Adipocyte (in vitro differentiated cells): ENCODE measurements at places on chromosomes 12 and 14.

GRCh38 chr12:113500782-113501311 lies 29.2 kb upstream of the LHX5 start:
- DNase-seq, result no peak

DNA sequence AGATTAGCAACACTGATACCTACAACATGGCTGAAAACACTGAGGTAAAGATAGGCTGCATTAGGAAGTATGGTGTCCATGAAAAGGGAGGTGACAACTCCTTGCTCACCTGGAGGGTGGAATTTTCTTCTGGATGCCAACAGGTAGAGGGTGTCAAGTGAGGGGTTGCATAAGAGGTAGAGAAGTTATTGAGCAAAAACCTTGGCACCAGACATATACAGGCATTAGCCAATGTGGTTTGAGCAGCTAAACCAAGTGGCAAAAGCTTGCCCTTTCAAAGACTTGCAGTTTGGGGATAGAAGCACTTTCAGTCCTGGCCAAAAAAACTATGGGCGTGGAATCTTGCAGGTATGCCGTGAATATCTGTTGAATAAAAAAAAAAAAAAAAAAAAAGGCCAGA lies 3.8 kb downstream of the RITA1 start:
- DNase-seq, result no peak

- DNase-seq, result no peak
Observed at GRCh38 chr14:101495827-101496775, 65.2 kb upstream of the DIO3 start.

DNA sequence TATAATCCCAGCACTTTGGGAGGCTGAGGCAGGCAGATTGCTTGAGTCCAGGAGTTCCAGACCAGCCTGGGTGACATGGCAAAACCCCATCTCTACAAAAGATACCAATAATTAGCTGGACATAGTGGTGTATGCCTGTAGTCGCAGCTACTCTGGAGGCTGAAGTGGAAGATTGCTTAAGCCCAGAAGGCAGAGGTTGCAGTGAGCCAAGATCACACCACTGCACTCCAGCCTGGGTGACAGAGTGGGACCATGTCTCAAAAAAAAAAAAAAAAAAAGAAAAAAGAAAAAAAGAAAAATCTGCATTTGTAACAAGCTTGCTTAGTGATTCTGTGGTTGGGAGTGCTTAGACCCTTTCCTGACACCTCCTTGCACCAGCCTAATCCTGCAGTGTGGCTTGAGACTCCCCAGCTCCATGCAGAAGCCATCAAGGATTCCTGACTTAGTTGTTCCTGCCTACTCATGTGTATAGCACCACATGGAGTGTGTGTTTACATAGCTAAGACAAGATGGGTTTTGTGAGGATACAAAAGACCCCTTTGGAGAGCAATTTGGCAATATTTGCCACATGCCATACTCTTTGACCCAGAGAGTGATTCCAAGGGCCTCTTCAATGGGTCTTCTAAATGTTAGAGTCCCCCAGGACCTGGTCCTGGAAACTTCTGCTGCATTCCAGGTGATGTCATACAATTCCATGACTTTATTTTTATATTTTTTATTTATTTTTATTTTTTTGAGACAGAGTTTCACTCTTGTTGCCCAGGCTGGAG lies 5.1 kb upstream of the TMED10 start:
- no peak for DNase-seq

- peak; percentile 36 for DNase-seq
Observed at GRCh38 chr14:39265033-39265432, 31.3 kb downstream of the MIA2 start.

- peak; percentile 71 for DNase-seq
Observed at GRCh38 chr12:54853933-54854538, at the start of gene MUCL1. Gene MUCL1, plus strand, starts transcription at chr12:54854516. Its CDS starts 67 bp downstream, at chr12:54854583.
